Upper lobe of left lung (tissue), 6 donors: ENCODE measurements at places on chromosomes 11 and 22. TPM values are rescaled to one million over a fixed set of nuclear protein-coding genes. Genes with fewer than 3 reads are reported as not detected.

DNA sequence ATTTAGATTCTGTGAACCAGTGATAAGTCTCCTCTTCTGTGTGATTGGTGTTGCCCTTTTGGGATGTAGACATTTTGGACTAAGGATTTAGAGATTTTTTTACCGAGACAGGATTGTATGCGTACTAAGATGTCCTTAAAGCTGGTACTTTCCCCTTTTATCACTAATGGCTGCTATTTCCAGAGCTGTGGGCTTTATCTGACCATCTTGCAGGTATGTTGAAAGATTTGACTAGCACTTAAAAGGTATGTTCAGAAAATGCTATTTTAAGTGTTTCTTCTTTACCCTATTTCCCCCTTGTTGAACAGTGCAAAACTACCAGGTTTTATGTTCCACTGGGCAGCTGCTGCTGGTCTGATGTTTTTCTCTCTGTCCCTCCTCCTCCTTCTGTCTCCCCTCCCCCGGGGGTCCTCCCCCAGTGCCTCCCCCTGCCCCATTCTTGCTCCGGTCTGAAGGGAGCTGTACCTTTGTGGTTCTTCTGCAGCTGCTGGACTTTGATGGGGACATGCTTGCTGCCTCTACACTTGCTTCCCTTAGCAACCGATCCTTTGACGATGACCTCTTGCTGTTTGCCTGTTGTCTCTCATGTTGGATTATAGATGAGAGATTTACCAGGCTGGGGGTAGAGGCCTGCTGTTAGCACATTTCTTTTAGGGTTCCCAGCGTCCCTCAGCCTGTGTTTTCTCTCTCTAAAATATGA is 59.6 kb downstream of the ZNRF3 start:
- no peaks in the 10 kb centered on the region for H3K27me3 ChIP-seq
- no peak for DNase-seq
- H3K27ac ChIP-seq = no peak overlapping the region
- H3K4me3 ChIP-seq = no peak overlapping the region
- peaks cover 9% of the 10 kb centered on the region for H3K4me1 ChIP-seq
- H3K36me3 ChIP-seq = no peaks in the 10 kb centered on the region

GNAZ gene
- total RNA-seq = 2.7 TPM

DNA sequence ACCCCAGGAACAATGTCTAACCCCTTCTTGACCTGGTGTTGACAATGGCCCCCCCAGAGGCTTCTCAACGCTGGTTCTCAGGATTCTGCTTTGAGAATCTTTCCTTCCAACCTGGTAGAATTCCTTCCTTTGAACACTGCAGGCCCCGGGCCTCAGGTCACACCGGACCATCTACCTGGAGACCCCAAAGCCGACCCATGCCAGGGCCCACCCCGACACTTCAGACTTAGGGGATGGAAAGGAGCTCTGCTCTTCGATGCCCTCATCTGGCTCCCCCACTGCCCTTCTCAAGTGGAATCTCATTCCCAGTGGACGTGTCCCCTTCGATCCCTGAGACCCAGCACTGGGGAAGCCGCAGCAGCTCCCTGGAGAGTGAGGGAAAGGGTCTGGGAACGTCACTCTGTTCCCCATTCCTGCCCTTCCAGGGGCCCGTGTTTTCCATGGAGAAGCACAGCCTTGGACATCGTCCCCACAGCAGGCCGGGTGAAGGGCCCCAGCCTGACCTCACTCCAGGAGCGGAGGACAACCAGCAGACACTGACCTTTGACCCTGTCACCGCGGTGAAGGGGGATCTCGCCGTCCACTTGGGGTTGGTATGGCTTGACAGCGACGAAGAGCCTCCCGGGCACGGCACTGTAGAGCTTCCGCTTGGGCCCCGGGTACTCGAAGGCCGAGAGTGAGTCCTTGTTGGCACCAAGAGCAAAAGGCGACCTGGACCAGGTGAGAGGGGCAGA is 408.3 kb downstream of the CTTN start:
- DNase-seq = peak; percentile 56
- no peaks in the 10 kb centered on the region for H3K4me1 ChIP-seq
- no peaks in the 10 kb centered on the region for H3K36me3 ChIP-seq
- no peaks in the 10 kb centered on the region for H3K27me3 ChIP-seq
- H3K4me3 ChIP-seq = no peak overlapping the region

DNA sequence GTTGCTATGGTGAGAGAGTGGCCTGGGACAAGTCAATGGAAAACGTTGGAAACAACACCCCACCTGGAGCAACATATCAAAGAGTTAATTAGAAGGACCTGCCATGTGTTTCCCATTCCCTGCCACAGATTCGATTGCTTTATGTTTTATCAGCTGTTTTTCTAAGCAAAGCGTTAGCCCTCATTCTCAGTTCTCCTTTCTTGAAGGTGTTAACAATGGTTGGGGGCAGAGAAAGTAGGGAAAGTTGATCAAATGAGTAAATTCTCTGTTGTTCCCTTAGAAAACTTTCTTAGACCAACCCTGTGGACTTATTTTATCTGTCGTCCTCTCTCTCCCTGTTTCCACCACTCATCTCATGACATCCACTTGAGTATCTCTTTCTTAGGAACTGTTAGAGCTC is 102.5 kb downstream of the ADAMTS15 start:
- H3K27ac ChIP-seq = no peak overlapping the region
- H3K4me1 ChIP-seq = peaks cover 29% of the 10 kb centered on the region
- no peak overlapping the region for H3K4me3 ChIP-seq
- H3K36me3 ChIP-seq = no peaks in the 10 kb centered on the region

DNA sequence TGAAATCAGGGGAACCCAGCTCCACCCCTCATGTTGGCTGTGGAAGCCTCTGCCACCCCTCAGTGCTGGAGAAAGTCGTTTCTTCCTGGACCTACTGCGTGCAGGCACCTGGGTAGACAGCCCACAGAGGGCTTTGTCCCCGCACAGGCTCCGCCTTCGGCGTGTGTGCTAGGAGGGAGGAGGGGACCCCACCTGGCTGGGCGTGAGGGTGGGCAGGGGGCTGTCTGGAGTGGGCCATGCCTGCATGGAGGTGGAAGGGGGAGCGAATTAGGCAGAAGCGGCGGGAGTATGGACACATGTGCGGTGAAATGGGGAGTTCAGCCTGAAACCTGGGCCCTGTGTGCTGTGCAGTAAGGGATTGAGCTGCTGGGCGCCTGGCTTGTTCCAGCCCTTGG is 49.3 kb downstream of the FBLN1 start:
- H3K36me3 ChIP-seq = no peaks in the 10 kb centered on the region
- peak; percentile 74 for DNase-seq
- H3K27ac ChIP-seq = peak overlapping the region; percentile 62
- H3K4me1 ChIP-seq = peaks cover 21% of the 10 kb centered on the region
